ENCODE measurements at places on chromosomes 3 and 15.

DNA sequence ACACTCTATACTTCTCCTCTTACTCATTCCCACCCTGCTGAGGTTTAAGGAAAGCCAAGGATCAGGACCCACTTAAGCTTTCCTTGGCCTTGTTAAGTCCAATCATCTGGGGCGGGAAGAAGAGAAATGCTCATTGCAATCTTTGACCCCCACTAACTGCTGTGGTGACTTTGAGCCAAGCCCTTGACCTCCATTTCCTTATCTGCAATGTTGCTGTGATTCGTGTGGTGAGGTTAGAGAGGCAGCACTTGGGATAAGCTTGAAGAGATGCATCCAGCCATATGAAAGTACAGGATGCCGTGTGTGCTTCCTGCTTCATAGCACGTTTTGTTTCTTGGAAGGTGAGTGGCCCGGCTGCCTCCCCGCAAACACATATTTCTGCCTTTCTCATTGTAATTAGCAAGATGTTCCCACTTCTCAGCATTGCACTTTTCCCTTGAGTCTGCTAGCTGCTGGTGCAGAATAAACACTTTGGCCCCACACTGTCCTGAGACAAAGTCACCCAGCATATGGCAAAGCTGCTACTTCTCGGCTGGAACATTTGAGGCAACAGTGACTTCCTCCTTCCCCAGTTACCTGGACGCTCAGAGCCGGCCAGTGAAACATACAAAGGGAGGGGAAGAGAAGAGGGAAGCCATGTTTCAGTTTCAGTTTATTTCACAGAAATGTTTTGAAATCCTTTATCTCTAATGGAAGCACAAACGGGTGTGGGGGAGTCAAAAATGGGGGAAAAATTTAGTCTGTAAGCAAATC lies 10.5 kb upstream of the NUDT16 start:
- DNase-seq, result no peak

GRCh38 chr3:123092243-123092642 lies 25.4 kb downstream of the PDIA5 start:
- no peak for DNase-seq

DNA sequence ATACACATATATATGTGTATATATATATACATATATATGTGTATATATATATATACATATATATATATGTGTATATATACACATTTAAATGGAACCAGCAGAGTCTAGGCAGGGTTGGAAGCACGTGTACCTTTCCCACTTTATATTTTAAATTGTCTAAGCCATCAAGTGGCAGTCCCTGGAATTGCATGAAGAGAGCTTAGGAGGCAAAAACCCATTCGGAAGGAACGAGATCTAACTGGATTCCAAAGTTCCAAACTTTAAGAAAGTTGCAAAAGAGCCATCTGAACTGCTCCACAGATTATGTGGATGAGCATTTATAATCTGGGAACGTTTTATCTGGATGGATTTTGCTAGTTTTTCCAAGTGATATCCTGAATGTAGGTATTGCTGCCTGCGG lies 186.5 kb downstream of the FOXP1 start:
- peak; percentile 30 for DNase-seq

DNA sequence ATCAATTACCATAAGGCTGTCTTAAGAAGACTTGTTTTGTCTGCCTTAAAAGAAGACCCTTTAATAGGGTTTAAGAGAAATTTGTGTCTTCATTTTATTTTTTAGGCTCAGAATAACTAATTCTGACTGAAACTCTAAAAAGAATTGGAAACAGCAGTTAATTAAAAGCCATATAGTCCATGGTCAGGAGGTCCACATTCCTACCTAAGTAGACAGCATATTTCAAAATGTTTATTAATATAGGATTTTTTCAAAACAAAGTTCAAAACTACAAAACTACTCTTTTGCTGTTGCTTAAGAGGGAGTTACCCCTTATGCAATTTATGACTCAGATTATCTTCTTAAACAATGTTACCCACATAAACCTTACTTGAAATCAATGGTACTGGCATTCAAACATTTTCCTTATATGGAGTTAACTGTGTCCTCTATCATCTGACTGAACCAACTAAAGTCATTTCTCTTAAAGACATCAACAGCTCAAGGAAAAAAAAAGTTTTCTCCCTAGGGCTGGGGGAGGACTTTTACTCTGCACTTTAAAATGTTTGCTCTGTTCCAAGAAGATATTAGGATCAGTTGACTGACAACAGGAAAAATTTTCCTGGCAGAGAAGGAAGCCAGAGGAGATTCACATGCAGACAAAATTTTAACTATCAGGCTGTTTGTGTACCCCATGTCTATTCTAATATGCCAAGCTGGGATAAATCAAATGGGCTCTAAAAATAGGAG lies 56.8 kb upstream of the NANOGP8 start:
- peak; percentile 96 for DNase-seq

GRCh38 chr15:59701880-59702279 lies 12.8 kb upstream of the BNIP2 start:
- no peak for DNase-seq

DNA sequence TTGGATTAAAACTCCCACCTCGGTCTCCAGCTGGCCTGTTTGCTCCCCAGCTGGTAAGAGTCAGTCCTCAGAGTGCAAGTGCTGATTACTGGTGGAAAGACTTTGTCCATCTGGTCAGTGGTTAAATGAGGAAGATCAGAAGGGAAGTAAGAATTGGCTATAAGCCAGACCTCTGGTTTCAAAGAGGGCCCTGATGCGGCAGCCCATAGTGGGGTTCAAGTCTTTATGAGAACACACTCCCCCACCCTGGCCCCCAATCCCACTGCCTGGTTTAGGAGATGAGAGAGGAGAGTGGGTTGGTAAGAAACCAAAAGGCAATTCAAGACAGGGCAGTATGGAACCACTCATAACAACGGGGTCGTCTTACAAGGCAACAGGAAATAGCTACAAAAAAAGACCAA lies 65.0 kb downstream of the FRMD4B start:
- no peak for DNase-seq

DNA sequence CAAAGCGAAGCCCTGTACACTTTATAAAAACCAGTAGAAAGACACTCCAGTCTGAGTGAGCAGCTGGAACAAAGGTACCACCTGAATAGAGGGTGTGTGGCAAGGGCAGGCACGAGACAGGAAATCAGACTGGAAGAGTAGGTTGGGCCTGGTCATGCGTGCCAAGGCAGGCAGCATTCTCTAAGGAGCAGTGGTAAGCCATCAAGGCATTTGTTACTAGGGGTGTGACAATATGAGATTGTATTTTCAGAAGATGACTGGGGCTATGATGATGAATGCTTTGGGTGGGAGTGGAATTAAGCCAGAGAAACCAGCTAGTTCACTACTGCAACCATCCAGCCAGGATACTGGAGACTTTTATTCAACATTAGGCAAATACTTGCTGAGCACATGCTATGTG lies 5.0 kb downstream of the JMJD7 start:
- no peak for DNase-seq

DNA sequence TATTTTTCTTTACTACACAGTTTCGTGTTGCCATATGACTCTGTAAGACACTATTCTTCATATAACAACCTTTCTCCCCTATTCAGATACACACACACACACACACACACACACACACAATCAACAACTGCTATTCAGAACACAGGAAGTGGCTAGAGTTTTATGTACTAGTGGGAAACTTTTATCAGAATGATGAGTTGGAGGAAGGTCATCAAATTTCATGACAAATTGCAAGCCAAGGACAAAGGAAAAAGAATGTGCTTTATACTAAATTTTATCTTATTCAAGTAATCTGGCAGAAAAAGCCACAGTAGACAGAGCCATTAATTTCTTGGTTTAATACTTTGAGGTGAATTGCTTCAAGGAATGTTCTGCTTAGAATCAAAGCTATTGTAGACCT lies 899.8 kb downstream of the ROBO2 start:
- no peak for DNase-seq

GRCh38 chr3:37395286-37395685 lies 220.9 kb upstream of the LRRFIP2 start:
- no peak for DNase-seq

DNA sequence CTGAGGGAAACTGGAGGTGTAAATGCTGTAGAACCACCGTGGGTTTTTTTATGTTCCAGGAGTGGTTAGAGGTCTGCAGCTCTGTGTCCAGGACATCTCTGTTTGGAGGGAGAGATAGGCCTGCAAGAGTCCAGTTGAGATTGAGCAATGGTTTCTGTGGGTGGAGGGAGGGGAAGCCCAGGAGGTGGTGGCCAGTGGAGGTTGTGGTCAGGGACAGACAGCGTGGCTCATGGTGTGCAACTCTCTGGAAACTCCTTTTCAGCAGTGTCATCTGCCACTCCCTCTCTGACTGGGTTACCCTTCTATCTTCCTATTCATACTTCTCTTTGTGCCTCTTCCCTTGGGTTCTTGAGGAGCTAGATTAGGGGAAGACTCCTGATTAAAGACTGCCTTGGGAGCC lies 9.6 kb downstream of the XCR1 start:
- DNase-seq, result no peak

GRCh38 chr15:91302588-91303439 lies 202.8 kb downstream of the SV2B start:
- DNase-seq, result peak; percentile 63

- no peak for DNase-seq
Observed at GRCh38 chr3:154469585-154469984, 39.6 kb upstream of the GPR149 start.

DNA sequence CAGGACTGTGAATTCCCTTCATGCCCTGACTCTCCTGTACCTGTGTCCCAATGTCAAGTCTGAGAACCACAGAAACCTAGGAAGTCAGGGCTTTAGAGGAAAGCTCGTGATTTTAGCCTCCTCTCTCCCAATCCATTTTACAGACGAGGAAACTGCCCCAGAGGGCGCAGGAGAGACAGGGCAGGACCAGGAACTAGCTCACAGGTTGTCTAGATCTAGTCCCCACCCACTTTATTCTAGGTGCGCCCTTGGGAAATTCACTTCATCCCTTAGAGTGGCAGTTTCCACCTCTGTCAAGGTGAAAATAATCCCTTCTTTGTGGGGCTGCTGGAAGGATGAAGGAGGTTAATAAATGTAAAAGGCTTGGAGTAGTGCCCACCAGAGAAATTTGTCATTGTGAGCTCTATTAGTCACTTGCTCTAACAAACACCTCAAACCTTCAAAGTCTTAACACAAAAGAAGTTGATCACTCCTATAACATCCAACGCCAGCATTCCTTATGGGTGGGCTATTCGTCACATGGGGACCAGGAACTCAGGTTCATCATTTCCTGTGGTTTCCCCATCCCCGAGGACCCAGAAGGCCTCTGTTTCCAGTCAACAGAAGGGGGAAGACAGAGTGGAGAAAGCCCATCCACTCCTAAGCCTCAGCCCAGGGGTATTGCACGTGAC lies 282.3 kb downstream of the XXYLT1 start:
- DNase-seq, result no peak

All from IMR-90 (cell line).